Activated T-cell treated with anti-CD3 and anti-CD28 coated beads for 24 hours (primary cell): ENCODE measurements at places on chromosomes 3 and 15.

DNA sequence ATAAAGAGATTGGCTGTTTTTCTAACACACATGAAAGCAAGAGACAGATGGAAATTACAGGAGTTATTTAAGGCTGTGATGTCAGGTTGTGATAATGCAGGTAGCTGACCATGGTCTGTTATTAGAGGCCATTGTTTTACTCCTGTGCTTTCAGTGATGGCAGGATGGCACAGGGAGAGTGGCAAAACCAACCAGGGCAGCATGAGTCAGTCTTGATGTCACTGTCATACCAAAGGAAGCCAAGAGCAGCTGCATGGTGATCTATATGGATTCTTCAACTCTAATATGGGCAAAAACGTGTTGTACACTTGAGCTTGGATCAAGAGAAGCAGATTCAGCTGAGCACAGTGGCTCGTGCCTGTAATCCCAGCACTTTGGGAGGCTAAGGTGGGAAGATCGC is 91.8 kb upstream of the LMOD3 start:
- DNase-seq, result no peak

- no peak for DNase-seq
Measured at GRCh38 chr15:42577514-42578031, 2.2 kb downstream of the STARD9 start.

- no peak for DNase-seq
Measured at GRCh38 chr3:156918746-156919145, 92.6 kb downstream of the LEKR1 start.

GRCh38 chr15:85570336-85570735 is 189.9 kb downstream of the AKAP13 start:
- no peak for DNase-seq

DNA sequence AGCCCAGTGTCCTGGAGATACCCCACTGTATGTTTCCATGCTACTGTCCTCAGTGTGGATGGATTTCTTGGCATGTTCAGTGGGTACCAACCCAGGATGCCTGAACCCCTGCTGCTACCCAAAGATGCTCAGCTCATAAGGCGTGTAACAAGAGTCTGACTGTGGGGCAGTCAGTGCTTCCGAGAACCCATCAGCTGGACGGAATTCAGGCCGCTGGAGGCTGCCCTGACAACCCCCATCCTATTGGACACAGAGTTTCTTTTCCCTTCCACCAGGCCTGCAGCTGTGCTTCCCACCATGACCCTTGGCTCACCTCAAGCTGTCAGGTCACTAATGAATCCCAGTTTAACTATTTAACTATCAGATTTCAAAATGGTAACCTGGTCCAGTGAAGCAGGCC is 224.1 kb upstream of the FEZF2 start:
- DNase-seq, result no peak

DNA sequence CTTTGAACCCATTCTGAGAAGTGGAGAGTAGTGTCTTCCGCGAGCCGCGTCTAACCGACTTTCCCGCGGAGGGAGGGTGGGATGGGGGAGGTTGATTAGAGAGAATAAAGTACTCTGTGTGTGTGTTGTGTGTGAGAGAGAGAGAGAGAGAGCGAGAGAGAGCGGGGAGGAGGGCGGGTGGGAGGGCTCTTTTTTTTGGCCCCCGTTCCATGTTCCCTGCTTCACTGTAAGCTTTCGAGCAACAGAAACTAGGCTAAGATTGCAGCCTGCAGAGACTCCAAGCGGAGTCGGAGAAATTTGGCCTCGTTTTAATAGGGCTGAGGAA is 1.6 kb upstream of the MEIS2 start:
- DNase-seq, result no peak

GRCh38 chr3:177571944-177572315 is 374.6 kb upstream of the TBL1XR1 start:
- DNase-seq, result no peak

GRCh38 chr3:148643389-148643840 is 54.3 kb upstream of the AGTR1 start:
- DNase-seq, result no peak

DNA sequence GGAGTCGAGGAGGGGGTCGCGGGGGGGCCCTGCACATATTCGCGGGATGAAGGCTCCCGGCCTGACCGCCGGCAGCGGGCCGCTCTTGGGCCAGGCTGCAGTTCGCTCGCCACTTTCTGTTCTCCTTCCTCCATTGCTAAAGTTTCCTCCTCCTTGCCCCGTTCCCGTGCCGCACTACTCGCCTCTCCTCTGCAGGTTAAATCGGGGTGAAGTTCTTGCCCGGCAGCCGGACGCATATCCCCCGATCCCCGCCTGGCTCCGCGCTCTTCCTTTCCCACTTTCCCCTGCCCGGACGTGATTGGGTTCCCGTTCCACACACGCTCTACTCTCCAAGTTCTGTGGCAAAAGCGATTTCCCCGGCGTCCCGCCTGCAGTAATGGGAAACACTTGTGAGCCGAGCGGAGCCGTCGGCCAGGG is 556 bp downstream of the CRYBG3 start:
- no peak for DNase-seq

DNA sequence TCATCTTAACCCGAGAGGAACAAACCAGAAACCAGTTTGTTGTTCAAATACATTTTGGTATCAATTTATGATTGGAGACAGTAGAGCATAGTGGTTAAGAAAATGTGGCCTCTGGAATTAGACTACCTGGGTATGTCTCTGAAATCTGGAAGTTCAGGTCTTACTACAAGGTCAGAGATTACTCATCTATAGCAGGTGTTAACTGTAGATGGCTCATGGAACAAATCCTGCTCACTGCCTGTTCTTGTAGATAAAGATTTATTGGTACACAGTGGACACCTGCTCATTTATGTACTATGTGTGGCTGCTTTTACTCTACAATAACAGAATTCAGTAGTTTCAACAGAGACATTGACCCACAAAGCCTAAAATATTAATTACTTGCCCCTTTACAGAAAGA is 413.3 kb downstream of the CNTN6 start:
- no peak for DNase-seq

DNA sequence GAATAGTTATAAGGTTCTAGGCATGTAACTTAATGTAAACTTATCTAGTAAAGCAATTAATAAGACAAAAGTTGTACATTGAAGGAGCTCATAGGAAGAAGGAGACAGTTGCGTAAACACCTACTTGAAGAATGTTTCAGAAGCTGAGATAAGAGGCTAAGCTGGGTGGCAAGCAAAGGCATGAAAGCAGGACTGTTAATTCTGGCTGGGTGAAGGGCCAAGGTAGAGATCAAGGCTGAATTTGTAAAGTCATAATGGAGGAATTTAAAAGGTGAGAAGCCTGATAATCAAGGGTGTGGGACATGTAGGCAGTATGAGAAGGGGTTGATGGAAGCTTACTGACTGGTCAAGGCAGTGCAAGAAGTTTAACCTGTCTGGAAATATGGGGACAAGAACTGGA is 80.4 kb upstream of the TGFBR2 start:
- no peak for DNase-seq

DNA sequence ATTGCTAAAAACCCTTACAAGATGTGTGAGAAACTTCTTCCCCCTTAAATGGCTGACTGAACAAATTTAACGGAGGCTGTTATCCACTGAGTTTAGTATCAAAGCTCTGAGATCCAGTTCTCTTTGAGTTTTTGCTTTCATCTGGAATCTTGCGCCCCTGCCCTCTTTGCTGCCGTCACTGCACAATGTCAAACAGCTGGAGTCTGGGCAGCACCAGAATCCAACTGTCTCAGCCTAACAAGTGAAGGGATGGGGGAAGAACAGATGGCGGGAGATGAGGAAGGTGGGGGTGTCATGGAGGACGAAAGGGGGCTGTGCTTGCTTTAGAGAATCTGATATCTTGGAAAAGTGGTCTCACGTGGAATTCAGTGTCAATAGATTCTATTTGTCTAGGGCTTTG is 7.0 kb upstream of the BOC start:
- DNase-seq, result no peak
